ENCODE measurements at places on chromosomes 16 and 17.

- peak; percentile 93 for DNase-seq
Observed at GRCh38 chr17:1880851-1881630, 51.2 kb downstream of the RPA1 start.

DNA sequence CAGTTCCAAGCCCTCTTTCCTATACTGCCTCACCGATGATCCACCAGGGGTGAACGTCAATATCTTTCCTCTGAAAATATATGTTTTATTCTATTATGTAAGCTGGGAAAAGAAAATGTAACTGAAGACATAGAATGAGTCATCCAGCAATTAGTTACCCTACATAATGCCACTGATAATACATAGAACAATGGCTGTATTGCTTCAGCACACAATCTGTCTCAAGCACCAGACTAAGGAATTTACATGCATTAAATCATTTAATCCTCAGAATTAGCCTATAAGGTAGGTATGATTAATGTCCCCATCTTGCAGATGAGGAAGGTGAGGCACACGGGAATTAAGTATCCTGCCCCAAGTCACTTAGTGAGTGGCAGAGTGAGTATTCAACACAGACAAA lies 472.8 kb downstream of the TOX3 start:
- DNase-seq = peak; percentile 6

DNA sequence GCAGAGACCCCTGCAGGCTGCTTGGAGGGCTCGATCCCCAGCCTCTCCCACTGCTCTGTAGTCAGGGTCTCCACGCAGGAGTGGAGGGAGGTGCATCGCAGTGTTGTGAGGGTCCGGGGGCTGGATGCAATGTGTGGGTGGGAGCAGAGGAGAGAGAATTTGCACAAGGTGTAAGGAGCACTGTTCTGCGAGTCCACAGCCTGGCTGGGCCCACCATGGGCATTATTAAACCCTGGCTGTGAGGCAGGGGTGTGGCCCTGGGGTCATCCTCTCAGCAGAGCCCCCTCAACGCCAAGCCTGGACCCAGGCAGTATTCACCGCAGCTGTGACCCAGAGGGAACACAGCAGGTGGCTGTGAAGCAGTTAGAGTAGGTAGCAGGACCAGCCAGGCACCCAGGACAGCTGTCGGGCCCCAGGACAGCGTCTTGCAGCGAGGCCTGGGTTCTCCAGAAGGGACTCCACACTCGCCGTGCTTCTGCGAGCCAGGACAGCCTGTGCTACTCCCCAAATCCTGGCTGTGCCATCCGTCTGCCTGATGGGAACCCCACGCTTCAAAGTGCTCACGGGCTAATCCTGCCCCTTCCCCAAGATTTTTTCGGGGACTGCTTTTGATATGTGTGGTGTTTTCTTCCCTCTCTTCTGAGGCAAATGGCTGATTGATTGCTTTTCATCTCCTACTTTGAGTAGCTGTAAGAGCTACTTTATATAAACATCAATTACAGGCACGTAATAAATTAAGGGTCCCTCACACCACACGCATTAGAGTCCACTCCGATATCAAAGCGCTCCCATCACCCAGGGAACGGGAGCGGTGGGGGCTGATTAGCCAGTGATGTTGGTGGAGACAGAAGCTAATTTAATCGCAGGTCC lies 100.9 kb upstream of the GSE1 start:
- no peak for DNase-seq

- DNase-seq = no peak
Observed at GRCh38 chr16:49836668-49837067, 19.2 kb downstream of the ZNF423 start.

DNA sequence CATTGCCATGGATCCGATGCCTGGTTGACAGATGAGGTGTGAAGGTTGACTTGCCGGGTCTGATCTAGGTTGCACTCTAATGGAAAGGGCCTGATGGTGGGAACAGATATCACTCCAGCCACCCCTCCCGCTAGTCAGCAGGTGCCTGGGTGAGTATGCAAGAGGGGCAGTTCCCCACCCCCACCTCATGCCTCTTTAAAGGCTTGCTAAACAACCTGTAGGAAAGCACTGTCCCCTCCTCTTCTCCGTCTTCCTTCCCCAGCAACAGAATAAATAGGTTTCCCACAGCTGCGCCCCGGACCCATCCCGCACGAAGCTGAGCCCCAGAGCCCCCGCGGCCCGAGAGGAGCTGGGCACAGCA lies 746 bp upstream of the TMEM132E start:
- no peak for DNase-seq

DNA sequence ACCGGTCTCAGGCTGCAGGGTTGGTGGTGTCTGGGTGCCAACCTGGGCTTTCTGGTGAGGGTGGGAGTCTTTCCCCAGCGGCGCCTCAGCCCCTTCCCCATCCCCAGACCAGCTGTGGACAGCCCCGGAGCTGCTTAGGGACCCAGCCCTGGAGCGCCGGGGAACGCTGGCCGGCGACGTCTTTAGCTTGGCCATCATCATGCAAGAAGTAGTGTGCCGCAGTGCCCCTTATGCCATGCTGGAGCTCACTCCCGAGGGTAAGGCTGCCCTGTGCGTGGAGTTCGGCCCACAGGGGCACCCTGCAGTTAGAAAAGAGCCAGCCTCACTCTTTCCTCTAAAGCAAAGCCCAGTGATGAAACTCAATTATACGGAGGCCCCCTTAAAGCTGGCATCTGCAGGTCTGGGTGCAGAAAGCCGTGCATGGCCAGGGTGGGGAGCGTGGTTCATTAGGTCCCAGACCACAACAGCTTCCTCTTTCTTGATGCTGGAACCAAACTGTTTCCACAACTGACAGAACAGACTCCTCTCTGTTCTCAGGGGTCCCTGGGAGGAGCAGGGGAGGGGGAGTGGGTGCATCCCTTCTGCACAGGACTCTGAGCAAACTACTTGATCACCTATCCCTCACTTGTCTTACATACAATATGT lies 10.7 kb downstream of the GUCY2D start:
- no peak for DNase-seq

DNA sequence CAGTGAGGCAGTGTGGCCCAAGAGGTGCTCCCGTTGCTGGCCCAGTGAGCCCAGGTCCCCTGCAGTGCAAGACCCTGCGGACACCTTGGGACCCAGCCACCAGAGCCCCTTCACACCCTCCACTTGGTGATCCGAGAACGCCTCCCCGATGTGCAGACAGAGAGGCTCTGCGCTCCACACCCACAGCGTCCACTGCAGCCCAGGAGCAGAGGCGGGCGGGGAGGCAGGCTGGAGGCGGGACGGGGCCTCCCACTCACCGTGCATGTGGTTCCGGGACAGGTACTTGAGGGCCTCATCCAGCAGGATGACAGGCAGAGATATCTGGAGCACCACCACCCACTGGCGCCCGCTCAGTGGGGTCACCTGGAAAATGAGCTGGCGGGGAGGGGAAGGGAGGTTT lies 12.1 kb upstream of the P2RX1 start:
- no peak for DNase-seq

- DNase-seq = peak; percentile 18
Observed at GRCh38 chr16:23296994-23297393, 5.1 kb upstream of the SCNN1B start.

DNA sequence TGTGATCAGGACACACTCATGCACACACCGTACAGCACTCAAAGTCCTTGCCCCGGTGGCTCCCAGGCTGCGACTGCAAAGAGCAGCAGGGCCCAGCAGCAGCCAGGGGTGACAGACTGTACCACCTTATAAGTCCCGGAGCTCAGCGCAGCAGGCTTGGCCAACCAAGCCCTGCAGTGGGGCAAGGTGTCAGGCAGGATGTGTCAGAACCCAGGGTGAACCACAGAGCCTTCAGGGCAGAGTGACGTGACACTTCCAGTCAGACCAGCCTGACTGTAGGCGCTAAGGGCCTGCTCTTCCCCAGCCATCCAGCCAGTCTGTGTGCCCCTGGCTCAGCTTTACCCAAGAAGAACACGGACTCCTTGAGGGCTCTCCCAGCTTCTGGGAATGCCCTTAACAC lies 204.1 kb downstream of the COPRS start:
- DNase-seq = no peak

DNA sequence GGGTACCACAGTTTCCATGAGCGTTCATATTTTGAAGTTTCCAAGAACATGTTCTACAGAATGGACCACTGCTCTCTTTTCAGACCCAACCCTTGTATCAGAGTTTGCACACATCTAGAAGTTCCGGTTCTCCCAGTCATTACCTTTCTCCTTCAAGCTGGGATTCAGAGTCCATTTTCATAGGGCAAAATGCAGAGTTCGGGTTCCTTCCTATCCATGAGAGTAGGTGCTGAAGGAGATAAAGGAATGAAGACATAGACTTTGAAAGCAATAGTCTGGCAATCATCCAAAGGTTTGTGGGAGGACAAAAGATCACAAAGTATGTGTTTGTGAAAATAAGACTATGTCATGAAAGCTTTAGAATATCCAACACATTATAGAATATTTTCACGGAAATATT lies 699.6 kb downstream of the MAF start:
- no peak for DNase-seq

GRCh38 chr16:87809150-87809902 lies 43.5 kb upstream of the KLHDC4 start:
- DNase-seq = no peak

DNA sequence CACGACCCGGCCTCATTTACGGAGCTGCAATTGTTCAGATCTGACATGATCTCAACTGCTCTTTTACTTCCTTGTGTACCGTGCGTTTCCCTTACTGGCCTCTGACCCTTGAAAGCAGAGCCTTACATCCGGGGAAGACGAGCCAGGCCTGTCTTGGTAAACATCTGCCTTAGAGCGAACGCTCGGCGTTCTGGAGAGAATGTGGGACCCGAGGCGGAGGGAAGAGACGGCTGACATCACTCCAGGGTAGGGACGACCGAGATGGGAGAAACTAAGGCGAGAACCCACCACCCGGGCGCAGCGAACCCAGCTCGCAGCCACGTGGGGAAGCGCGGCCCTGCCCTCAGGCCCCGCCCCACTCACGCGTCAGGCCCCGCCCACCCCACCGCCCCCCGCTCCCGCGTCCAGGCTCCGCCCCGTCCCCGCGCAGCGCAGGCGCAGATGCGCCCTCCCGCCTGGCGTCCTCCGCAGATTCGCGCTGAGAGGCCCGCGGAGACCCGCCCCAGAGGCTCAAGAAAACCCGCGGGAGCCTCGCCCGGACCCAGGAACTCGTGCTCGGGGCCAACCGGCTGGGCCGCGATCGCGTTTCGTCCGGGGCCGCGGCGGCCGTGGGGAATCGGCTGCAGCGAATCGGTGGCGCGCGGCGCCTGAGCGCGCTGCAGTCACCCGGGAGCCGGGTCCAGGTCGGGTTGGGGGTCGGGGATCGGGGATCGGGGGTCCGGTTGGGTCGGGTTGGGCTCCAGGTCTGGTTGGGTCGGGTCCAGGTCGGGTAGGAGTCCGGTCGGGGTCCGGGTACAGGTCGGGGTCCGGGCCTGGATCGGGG lies at the start of gene TELO2:
Gene TELO2, plus strand, starts transcription at position 438 of the 823 bp plus-strand sequence. CDS start 922 bp downstream, outside the sequence.
- peak; percentile 90 for DNase-seq

DNA sequence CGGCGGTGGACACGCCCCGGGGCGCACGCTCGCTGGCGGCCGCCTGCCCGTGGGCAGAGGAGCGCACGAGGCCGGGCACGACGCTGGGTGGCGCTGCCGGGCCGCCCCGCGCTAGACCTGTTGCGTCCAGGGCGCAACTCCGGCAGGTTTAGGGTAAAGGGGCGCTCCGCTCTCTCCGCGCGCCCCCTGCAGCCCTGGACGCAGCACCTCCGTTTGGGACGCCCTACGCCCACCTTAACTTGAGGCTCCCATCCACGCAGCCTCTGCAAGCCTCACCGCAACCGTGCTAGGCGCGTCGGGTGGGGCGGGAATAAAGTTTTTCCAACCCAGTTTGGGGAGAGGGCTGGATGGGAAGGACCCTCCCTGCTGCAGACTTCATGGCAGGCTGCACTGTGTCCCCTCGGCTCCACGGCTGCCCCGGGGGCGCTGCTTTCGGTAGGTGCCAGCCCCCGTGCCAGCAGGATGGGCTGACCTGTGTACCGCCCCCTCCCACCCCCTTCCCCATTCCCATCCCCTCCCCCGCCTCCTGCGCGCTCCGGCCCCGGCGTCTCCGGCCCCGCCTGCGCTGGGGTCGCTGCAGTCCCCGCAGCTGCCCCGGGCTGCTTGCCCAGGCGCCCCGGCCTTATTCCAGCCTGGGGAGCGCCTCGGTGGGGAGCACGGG lies at the start of gene SYT17:
Gene SYT17, plus strand, starts transcription at position 531 of the 661 bp plus-strand sequence. CDS start 407 bp downstream, outside the sequence.
- peak; percentile 59 for DNase-seq

DNA sequence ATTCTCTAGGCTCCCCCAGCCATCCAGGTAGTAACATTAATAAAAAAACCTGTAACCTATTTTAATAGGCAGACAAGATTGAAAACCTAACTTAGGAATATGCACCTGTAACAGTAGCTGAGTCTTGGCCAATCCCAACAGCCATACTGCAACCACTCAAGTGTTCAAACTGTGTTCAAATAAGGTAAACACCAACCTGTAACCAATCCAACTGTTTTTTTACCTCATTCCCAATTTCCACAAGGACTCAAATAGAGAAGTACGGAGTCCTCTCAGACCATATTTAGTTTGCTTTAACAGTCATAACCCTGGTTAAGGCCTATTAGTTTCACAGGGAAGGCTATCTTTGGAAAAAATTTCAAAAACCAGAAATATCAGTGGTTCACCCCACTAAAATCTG lies 40.4 kb upstream of the NOS2 start:
- DNase-seq = no peak

DNA sequence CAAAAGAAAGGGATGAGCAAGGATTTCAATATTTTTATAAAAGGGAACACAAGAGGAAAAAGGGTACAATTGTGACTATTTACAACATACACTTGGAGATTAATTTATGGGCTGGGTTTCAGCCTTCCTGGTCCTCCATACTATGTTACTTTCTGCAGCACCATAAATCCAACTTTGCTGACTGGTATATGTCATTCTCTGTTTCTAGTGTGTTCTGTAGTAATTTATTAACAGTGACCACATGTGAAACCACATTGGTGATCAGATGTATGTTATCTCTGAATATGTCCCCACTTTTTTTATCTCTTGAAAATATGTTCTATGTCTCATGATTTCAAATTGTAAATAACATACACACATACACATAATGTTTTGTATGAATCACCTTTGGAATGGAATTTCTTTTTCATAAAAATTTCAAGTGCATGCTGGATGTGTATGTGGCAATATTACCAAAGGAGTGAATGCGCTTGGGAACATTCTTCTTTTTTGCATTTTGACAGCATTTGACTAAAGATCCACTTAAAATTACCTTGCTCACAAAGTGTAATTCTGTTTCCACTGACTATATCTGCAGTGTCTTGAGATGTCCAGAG lies 2.9 kb upstream of the LYRM9 start:
- no peak for DNase-seq

DNA sequence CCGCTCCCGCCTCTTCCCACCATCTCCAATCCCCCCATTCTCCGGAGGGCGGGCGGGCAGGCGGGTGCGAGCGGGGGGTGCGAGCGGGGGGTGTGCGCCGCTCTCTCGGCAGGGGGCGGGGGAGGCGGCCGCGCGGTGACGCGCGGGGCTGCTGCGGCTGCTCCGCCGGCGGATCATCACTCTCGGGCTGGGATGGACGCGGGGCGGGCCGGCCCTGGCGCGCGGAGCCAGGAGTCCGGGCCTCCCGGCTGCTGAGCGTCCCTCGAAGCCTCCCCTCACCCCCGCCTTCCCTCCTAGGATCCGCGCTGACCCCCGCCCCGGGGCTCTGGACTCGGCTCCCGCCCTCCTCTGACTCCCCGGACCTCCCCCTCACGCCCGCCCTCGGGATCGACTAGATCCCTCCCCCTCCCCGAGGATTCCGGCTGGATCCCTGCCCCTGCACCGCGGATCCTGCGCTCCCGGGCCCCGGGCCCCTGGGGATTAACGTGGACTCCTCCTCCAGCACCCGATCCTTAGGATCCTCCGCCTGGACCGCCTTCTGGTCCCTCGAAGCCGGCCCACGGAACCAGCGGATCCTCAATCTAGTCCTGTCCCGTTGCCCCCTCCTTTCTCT lies 946 bp upstream of the TMEM256 start:
- no peak for DNase-seq

- no peak for DNase-seq
Observed at GRCh38 chr17:36937959-36938565, 787 bp downstream of the LHX1 start.
